ENCODE measurements at places on chromosomes 2 and 18.

- no peak for DNase-seq
Measured at GRCh38 chr2:217903859-217904613, 98.8 kb downstream of the TNS1 start.

- DNase-seq: no peak
Measured at GRCh38 chr2:212995920-212996319, 155.5 kb downstream of the IKZF2 start.

GRCh38 chr2:237445611-237446337, 31.8 kb upstream of the COL6A3 start:
- DNase-seq: no peak

GRCh38 chr2:238165288-238165921, 6.6 kb downstream of the ERFE start:
- no peak for DNase-seq

GRCh38 chr2:67923696-67924095, 139.1 kb downstream of the C1D start:
- DNase-seq: no peak

- DNase-seq: no peak
Measured at GRCh38 chr18:22550366-22550765, 132.7 kb upstream of the CTAGE1 start.

- no peak for DNase-seq
Measured at GRCh38 chr2:212314680-212315079, 223.9 kb downstream of the ERBB4 start.

DNA sequence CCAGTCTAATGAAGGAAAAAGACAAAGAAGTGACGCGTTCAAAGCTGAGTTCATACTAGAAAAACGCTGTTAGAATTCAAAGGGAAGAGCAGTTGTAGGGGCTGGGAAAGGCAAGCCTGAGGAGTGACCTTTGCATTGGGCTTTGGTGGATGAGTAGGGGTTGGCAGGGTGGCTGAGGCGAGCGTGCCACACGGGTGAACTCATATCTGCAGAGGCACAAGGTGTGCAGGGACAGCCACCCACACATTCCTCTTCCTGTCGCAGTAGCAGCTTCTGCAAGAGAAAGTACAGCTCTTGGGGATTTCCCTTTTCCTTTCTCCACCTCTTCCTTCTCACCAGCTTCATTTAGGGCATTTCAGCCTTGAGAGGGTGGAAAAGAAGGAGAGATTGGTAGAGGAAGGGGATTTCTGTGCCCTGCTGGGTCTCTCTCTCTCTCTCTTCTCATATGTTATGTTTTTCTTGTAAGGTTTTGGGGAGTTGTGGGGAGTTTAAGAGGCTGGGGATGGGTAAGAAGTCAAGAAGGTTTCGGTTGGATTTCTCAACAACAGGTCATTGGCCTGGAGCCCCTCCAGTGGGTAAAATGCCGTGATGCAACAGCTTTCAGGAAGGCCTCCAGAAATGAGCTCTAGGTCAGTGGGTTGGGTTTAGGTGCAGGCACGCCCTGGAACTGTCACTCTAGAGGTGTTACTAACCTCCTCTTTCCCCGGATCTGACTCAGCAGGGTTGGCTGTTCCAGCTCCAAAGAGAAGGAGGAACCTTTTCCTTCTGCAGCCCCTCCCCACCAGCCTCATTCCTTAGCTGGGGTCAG, 40.1 kb downstream of the ODC1 start:
- DNase-seq: peak; percentile 76

GRCh38 chr2:113219525-113219888, 45.7 kb downstream of the PSD4 start:
- no peak for DNase-seq

GRCh38 chr18:49813069-49813318, 339 bp downstream of the ACAA2 start:
- DNase-seq: no peak

DNA sequence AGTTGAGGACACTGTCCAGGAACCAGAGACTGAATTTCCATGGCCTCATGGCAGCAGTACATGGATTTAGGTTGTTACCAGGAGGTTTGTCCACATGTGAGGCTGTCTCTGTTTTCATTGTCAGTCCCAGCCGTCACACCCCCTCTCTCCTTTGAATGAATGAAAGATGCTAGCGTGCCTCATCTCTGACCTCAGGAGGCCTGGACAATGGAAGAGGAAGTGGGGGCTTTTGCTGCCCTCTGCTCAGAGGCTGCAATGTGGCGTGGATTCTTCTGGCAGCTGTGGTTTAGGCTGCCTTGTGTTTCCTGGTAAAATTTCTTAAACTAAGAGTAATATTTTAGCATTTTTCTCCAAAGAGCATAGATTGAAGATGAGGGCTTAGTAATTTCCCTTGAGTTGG, 47.5 kb downstream of the RAB31 start:
- DNase-seq: peak; percentile 15
